ENCODE measurements at places on chromosomes 4 and X. TPM values are rescaled to one million over a fixed set of nuclear protein-coding genes. Genes with fewer than 3 reads are reported as not detected.

- no peak for DNase-seq
These were observed 941 bp downstream of the CCKAR start for GRCh38 chr4:26489101-26489985.

DNA sequence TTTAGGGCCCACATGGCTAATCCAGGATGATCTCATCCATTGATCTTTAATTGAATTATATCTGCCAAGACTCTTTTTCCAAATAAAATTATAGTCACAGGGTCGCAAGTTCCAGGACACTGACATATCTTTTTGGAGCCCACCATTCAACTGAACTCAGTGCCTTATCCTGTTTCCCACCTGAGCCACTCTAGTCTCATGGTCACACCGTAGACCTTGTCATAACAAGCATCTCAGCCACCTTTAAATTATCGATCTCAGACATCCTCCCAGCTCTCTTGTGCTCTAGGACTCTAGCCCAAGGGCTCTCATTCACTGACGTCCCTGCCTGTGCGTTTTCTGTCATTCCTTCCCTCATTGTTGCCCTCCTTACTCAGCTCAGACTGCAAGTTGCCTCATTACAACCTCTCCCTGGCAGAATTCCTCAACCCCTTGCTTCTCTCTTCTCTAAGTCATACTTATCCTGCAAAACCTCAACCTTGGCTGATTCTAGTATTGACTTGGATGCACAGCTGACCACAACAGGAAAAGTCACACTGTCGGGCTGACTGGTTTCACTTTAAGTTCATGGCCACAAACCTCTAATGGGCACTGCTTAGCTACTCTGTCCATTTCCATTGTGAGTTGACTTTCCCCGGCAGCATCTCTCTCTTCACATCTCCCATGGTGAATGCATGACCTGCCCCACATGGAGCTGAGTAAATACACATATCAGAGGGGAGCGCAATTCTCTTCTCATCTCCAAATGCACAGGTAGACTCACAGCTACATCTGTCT lies 91.0 kb upstream of the TRIM2 start:
- no peak for DNase-seq

GRCh38 chr4:153227469-153228075 lies 23.3 kb downstream of the TRIM2 start:
- no peak for DNase-seq

- DNase-seq, result no peak
These were observed 30.1 kb downstream of the ADGRA3 start for GRCh38 chr4:22485737-22486136.

GRCh38 chr4:164648151-164648848 lies 105.6 kb upstream of the SMIM31 start:
- no peak for DNase-seq

- peak; percentile 64 for DNase-seq
These were observed at the start of gene PLS3 for GRCh38 chrX:115560978-115561604. Gene PLS3, plus strand, starts transcription at chrX:115561174. Its CDS starts 49,077 bp downstream, at chrX:115610251.

GRCh38 chrX:120753413-120754251 lies 122.0 kb downstream of the CT47B1 start:
- no peak for DNase-seq

- no peak for DNase-seq
These were observed 58.0 kb downstream of the FGF16 start for GRCh38 chrX:77505227-77505626.

DNA sequence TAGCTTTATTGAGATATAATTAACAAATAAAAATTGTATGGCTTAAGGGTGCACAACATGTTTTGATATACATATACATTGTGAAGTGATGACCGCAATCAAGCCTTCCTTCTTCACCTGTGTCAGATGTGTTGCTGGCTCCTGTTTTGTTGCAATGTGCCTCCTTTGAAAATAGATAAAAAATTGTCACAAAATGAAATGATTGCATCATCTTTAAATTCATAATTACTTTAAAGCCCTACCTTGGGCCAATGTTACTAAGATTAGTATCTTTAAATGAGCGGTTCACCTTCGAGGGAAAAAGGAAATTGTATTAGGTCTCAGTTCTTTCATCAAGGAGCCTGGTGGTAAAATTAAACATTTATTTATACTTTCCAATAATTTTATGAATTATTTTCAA lies 77.3 kb downstream of the GPRIN3 start:
- no peak for DNase-seq

GRCh38 chrX:154652311-154653047 lies 900 bp downstream of the CTAG2 start:
- no peak for DNase-seq

- DNase-seq, result no peak
These were observed 47.0 kb downstream of the STX18 start for GRCh38 chr4:4494882-4495281.

DNA sequence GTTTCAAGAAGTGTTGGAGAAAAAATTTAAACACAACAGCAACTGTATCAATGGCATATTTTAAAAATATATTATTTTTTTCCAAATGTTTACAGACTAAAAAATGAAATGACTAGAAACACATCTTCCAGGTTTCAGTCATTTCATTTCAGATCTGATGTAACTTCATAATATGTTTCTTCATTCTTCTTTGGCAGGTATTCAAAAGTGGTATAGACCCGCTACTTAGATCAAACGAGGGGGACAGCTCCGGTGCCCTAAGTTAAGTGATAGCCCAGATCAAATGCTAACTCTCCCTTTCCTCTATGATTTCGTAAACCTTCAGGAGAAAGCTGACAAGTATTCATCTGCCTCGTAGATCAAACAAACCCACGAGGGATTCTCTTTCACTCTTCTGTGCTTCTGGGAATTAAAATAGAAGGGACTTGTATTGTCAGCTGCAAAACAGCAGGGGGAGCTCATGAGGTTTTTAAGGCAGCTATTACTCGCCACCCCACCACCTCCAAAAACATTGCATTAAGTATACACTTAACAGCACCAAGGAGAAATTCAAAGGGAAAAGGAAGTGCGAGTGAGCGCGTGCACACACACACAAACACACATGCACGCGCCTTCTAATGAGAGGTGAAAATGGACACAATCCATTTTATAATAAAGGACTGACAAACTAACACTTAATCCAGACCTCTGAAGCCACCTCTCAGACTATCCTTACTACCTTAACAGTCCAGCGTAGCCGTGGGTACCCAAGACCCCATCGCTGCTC lies 21.4 kb downstream of the HELT start:
- DNase-seq, result no peak

The XAGE2 gene
- not detected for total RNA-seq

The FAM53A gene
- total RNA-seq, result 0.63 TPM

The FAT1 gene
- total RNA-seq, result 215 TPM

The CLGN gene
- 4.8 TPM for total RNA-seq

Measured in urinary bladder (tissue), 4 donors.